ENCODE measurements at places on chromosomes 1 and 21.

DNA sequence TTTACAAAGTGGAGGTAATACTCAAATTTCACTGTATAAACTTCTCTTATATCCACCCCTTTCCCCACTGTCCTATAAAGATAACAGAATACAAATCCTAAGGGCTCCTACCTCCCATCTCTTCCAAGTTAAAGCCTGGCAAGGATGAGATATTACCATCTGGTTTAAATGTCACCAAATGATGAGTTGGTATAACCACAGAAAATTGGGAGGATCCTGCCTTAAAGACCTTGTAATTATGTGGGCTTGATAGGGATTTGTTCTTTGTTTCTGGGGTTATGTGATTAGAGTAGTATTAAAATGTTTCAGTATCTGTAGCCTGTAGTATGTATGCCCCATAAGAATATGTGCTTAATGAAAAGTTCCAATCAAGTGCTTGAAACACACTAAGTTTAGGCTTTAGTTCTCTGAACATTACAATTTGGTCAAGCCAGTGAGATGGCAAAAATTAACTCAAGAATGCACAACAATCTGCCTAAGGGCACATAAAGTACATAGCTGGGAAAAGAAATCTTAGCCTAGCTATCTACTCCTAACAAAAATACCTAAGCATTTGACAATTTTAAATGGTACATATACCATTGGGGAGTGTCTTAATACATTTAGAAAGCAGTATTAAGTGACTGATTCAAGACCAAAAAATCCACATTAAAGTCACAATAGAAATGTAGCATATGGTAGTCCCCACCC is 14.0 kb downstream of the KDM5B start:
- no peak for DNase-seq

DNA sequence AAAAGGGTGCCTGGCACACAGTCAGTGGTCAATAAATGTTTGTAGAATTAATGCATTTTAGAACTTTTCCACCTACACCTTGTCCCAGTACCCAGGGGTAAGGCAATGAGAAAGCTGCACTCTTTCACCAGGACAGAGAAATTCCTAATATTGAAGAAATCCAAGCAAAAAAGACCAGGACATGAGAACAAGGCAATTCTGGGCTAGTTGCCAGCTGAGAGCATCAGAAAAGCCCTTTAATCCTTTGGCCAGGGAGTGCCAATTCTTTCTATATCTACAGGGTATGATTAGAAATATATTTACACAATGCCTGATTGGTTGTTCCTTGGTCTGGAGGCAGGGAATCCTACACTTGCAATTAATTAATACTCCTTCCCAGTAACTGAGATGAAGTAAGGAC is 492.4 kb upstream of the NFIA start:
- no peak for DNase-seq

DNA sequence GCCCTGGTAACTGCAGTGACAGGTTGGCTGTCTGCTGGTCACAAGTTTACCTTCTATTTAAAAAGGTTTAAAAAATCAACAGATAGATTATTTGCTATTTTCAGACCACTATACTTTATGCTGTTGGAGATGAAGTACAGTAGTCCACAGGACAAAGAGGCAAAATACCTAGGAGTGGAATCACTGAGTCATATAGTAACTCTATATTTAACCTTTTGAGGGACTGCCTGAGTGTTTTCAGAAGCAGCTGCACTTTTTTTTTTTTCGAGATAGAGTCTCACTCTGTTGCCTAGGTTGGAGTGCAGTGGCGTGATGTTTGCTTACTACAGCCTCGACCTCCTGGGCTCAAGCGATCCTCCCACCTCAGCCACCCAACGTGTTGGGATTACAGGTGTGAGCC is 11.7 kb downstream of the CNIH4 start:
- no peak for DNase-seq

GRCh38 chr1:173341307-173341706 is 134.2 kb upstream of the TNFSF4 start:
- no peak for DNase-seq

- no peak for DNase-seq
Measured at GRCh38 chr1:24967555-24967954, 37.5 kb upstream of the RUNX3 start.

DNA sequence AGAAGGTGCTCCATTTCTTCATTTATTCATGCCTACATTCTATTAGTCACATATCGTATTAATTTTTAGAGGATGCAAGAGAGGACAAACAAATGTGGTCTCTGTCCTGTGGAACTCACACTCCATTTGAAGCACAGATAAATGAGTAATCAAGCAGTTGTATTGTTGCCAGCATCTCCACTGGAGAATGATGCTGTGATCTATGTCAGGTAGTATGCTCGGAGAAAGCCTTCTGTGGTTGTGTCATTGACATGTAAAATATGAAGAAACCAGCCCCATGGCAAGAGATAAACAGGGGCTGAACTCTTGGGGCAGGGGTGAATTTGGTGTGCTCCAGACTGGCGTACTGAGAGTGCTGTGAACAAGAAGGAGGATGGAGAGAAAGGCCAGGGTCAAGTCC is 101.2 kb downstream of the FASLG start:
- no peak for DNase-seq

DNA sequence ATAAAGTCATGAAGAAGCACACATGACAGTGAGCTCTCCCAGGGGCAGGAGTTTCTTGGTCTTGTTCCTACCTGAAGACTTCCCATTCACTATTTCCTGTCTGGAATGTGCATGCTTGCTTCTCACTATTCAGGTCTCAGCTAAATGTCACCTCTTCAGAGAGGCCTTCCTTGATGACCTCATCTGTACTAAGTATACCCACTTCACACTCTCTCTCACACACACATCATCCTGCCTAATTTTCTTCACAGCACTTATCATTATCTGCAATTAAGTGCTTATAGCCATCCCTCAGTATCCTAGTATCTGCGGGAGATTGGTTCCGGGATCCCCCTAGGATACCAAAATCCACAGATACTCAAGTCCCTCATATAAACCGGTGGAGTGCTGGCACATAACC is 146.4 kb upstream of the IVNS1ABP start:
- no peak for DNase-seq

GRCh38 chr1:86151427-86151826 is 5.1 kb downstream of the COL24A1 start:
- no peak for DNase-seq

DNA sequence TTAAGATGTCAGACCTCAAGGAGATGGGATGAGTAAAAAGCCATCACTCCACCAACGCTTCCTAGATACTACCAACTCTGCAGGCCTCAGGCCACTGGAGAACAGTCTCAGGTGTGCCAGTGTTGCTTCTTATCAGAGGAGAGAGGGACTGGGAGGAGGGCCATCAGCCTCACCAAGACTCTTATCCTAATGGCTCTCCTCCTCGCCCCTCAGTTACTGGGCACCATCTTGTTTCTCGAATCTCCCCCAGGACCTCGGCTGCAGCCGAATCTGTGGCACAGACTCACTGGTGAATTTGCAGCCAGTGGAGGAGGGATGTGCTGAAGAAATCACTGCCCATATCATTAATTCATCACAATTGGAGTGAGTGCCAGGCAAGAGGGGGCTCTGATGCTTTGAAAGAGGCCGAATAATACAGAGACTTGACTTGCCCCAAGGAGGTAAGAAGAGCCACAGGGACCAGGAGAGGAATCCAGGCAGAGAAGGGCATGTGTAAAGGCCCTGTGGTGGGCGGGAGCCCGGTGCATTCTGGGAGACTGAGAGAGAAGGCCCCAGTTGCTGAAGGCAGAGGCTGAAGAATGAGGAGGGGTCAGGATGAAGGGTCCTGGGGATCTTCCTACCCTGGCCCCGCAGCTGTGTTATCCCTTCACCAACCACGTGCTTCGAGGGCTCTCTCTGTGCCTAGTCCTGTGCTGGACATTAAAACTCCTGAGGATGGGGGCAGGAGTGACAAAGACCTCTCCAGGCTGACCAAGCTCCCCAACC is 129.8 kb downstream of the PTPRU start:
- no peak for DNase-seq

DNA sequence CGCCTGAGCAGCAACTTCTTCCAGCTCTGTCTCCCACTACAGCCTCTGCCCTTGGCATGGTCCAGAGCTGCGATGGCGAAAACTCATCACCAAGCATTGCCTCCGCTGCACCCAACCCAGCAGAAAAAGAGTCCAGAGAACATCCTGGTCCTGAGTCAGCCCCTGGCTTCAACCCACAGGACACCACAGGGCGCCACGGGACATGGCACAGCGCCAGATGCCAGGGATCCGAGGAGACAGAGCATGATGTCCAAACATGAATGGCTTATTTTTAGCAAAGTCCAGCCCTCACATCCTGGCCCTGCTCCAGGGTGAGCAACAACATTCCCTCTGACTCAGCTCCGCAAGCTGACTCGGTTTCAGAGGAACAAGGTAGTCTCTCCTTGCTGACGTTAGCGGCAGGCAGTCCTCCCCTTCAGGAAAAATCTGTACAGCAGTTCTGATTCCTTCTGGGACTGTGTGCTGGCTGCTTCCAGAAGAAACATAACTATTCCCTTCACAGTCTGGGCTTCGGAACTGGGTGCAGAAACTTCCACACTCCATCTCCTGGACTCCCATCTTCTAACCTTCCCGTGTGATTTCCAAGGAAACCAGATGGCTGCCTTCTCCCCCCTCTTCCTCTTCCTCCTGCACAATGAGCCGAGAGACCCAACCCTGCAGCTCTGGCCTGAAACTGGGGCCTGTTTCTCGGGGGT is 131.3 kb downstream of the TOMM20 start:
- no peak for DNase-seq

GRCh38 chr1:201481004-201481380 is 12.0 kb upstream of the PHLDA3 start:
- no peak for DNase-seq

GRCh38 chr1:175129182-175129581 is 61.5 kb downstream of the TNN start:
- no peak for DNase-seq

DNA sequence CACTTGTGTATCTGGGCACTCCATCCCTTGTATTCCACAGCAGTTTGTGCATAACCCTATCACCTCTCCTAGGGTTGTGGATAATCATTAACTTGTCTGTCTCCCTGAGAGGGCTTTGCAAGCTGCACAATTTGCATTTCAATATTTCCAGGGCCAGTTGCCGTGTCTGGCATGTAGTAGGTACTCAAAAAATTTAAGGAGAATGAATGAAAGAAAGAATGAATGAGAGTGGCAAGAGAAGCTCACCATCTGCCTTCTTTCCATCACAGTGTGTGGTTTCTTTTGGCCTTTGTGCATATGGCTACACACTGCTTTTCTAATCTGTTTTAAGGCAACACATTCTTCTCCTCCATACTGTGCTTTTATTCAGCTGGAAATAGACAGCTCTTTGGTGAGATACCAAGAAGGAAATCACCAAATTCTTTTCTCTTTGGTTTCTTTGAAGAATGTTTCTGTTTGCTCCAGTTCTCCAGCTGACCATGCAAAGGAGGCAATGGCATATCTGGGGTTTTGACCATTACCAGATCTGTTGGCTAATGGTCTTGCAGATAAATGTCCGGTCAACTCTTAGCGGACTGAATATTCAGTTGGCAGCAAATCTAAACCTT is 49.4 kb downstream of the NGF start:
- DNase-seq: no peak

GRCh38 chr21:46191686-46192575 is 7.7 kb upstream of the SPATC1L start:
- no peak for DNase-seq

DNA sequence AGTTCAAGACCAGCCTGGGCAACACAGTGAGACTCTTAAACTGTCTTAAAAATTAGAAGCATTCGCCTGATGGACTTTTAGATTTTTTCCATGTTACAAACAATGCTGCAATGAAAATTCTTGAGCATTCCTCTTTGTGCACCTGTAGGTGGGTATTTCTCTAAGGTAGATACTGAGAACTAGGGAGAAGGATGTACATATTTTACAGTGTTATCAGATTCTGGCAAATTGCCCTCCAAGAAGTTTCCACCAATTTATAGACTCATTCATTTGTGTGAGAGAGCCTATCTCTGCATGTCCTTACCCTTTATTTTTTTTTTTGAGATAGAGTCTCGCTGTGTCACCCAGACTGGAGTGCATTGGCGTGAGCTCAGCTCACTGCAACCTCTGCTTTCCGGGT is 12.3 kb upstream of the LEFTY2 start:
- DNase-seq: no peak

DNA sequence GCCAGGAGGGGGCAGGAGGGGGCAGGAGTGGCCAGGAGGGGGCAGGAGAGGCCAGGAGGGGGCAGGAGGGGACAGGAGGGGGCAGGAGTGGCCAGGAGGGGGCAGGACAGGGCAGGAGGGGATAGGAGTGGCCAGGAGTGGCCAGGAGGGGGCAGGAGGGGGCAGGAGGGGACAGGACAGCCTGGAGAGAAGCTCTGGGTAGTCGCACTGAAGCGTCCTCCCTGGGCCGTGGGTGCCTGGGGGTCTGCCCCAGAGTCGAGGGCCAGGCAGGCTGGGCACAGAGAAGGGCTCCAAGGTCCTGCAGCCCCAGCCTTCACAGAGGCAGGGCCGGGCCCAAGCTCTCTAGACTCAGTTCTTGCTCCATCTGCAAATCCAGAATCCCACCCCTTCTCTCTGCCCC is 22.9 kb downstream of the MEGF6 start:
- no peak for DNase-seq

DNA sequence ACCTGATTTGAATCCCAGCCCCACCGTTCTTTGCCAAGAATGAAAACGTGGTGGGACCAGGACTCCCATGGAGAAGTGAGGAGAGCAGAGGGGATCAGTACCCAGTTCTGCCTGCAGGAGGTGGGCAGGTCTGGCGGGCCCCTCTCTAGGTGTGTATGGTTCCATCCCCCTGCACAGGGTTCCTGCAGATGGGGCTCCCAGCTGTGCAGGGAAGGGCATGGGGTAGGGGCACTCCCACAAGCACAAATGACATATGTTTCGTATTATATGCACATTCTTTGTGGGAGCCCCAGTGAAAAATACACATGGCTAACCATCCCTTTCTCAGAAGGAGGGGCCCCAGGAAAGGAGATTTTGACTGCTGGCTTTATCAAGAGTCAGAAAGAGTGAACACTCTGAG is 144.6 kb downstream of the PLPP3 start:
- no peak for DNase-seq

DNA sequence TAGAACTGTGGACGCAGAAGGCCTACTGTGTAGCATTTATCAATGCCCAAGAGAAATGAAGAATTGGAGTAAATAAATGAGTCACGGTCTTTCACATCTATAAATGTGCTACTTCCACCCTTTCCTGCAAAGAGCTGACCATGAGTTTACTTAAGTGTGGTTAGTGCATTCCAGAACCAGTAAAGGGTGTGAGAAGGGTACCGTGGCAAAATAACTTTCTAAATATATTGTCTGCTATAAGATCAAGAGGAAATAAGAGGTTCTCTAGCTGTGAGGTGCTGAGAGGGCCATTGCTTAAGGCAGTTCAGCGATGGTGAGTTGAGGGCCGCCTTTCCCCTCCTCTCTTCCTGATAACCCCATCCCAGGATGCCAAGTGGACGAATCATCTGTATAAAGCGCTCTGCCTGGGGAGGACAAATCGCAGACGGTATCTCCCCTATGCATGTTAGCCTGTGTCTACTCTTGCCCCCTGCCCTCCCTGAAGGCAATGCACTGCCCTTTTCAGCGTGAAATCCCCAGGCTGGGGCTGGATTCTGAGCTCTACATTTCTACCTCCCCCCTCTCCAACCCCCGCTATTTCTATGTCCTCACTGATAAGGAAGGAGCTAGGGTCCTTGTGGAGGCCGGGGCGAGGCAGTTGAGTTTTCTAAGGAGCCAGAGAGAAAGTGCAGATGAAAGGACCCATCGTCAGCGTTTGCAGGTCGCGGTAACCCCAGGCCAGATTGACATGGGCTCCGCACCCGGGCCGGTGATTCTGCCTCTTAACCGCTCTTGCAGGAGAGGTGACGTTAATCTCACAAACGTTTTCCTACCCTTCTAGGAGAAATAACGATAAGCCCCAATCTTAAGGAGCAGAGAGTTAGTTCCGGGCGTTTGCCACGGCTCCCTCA is 1.5 kb upstream of the NCAM2 start:
- DNase-seq: no peak
